Fibroblast of the aortic adventitia (primary cell): ENCODE measurements at places on chromosomes 1 and 21. TPM values are rescaled to one million over a fixed set of nuclear protein-coding genes. Genes with fewer than 3 reads are reported as not detected.

DNA sequence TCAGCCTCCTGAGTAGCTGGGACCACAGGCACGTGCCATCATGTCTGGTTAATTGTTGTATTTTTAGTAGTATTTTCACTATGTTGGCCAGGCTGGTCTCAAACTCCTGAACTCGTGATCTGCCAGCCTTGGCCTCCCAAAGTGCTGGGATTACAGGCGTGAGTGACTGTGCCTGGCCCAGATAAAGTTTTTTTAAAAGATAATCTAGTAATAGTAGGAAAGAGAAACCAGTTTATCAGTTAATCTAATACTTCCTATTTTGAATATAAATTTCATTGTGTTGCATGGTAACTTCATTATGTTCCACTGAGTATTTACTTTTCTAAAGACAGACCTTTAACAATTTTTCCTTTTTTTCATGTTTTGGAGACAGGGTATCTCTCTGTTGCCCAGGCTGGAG lies 10.0 kb downstream of the RABGAP1L start:
- no peak for DNase-seq

DNA sequence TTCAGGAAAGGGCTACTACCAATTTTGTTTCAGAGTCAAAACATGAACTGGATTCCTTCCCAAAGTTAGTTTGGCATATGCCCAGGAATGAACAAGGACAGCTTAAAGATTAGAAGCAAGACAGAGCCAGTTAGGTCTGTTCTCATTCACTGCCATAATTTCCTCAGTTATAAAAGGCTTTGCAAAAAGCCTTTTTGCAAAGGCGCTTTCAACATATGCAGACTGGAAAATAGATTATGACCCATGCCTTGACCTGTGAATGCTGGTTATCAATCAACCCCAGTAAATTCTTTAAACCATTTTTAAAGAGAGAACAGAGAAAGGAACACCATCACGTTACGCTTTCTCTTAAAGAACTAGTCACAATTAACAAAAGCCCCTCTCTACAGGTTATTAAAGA lies 1.7 kb upstream of the FRRS1 start:
- DNase-seq = peak; percentile 69

GRCh38 chr1:227390525-227390924 lies 72.2 kb upstream of the CDC42BPA start:
- peak; percentile 28 for DNase-seq

DNA sequence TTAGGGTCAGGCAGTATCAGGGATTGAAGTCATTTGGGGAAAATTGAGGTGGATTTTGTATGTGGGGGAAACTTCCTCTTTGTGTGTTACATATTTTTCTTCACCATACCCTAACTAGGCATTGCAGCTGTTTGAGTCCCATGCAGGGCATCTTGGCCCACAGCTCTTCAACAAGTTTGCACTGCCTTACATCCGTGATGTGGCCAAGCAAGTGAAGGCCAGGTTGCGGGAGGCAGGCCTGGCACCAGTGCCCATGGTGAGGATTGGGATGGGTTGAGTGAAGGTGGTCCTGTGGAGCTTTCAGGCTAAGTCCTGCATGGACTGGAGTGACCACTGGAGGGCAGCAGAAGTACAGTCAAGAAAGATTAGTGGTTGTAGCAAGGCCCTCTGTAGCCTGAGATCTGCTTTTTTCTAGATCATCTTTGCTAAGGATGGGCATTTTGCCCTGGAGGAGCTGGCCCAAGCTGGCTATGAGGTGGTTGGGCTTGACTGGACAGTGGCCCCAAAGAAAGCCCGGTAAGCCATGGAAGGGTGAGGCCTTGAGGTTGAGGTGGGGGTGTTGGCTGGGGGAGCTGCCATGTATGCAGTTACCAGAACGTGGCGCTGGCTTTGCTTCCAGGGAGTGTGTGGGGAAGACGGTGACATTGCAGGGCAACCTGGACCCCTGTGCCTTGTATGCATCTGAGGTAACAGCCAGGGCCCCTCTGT lies 2.4 kb downstream of the UROD start:
- peak; percentile 94 for DNase-seq

DNA sequence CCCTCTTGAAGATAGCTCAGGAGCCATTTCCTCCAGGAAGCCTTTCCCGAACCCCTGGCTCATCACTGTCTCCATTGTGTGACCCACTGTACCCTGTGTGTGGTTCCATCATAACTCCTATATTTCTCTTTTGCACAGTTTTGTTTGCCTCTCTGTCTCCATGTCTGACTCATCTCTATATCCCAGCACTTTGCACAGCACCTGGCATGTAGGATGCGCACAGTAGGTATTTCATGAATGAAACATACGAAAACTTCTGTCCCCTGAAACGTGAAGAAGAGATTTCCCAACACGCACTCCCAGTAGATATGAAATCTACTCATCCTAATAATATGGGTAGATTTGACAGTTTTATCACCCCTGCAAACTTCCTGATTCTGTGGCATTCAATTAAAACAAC lies 275.2 kb downstream of the NFIA start:
- DNase-seq = no peak

DNA sequence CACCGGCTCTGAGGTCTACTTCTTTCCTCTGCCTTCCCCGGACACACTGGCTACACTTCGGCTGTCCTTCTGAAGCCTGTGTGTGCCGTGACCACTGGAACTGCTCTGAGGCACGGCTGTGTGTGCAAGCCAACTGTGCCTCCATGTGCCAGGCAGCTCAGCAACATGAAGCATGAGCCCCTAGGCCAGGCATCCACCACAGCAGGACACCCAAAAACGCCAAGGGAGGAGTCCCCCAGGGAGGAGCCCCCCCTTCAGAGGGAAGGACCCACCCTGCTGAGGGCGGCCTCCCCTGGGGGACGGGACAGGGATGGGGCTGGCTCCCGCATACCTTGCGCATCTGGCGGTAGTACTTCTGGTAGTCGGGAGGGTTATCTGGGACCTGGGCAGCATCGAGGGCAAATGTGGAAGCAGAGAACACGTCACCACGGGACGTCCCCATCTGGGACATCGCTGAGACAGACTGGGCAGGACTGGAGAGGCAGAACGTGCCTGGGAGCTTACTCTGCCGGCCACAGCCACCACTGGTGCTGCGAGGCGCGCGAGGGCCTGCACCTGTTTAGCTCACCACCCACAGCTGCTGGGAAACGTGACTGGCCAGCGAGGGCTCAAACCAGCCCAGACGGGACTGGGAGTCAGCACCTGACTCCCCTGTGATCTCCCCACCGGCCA lies 20.5 kb downstream of the LSS start:
- no peak for DNase-seq

DNA sequence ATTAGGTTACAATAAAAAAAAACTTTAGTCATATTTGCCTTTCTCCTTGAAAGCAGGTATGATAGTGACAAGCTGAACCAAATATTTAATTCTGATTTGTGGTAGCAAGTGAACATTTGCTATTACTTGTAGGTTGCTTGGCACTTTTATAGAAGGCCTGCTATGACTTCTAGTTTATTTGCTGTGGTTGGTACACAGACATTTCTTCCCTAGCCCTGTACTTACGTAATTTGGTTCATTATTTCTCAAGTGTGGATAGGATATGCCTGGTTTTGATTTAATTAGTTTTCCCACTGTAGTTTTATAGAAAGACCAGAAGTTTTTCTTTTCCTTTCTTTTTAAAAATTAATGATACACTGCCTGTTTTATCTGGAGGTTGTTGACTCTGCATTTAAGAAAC lies 55.9 kb downstream of the PPP2R5A start:
- no peak for DNase-seq

DNA sequence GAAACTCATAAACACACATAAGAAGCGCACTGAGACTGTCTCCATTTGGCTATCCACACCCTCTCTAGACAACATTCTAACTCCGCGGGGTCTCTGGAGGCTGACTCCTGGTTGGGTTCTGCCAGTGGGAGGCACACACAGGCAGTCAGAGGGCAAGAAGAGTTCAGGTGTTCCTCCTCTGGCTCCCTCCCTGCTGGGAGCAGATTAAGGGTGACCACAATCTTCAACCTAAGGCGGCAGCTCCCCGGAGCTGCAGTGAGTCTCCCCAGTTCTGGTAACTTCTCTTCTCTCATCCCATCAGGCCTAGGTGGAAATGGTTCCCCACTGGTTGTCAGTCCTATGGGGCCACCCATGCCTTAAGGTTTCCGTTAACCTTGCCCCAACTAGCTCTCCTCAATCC lies 7.4 kb upstream of the TENT5C start:
- DNase-seq = no peak

DNA sequence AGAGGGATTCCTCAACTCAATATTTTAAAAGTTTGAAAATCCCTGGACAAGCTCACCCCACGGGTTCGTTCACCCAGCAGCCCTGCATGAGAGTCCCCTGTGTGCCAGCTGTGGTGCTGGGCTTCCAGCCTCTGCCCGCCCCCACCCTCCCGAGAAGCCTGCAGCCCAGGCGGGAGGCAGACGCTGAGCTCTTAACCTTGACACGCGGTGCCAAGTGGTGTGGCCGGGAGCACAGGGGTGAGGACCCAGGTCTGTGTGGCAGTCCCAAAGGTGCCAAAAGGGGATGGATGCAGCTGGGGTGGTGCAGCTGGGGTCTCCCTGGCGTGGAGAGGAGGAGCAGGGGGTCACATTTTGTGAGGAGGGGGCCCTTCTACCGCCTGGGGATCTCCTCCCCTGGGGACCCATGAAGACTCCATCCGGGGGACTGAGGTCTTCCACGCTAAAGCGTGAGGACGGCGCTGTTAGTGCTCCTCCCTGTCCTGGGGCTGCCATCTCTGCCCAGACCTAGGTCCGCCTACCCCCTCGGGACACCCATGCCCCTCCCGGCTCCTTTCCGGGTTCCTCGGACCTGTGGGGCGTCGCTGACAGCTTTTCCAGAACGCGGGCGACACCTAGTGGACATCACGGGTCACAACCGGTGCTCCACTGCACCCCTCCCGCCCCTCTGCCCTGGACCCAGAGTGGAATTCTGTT lies 12.9 kb downstream of the PLA2G2F start:
- DNase-seq = peak; percentile 75

GRCh38 chr1:6023346-6023745 lies 22.3 kb upstream of the KCNAB2 start:
- no peak for DNase-seq

GRCh38 chr1:106249365-106249764 lies 807.1 kb upstream of the PRMT6 start:
- no peak for DNase-seq

GRCh38 chr1:31944205-31945089 lies 6.3 kb upstream of the PTP4A2 start:
- peak; percentile 95 for DNase-seq

DNA sequence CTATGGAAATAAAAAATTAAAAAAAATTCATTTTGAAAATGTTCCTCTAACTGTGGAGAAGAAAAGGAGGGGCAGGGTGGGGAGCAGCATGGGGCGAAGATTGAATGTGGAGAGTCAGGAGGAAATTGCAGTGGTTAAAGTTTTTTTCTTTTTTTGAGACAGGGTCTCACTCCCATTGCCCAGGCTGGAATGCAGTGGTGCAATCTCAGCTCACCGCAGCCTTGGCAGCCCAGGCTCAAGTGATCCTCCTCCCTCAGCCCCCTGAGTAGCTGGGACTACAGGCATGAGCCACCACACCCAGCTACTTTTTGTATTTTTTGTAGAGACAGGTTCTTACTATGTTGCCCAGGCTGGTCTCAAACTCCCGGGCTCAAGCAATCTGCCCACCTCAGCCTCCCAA lies 67.6 kb downstream of the ADSS2 start:
- peak; percentile 27 for DNase-seq

- no peak for DNase-seq
Measured at GRCh38 chr1:19405761-19406487, 79.4 kb downstream of the CAPZB start.

- DNase-seq = no peak
Measured at GRCh38 chr1:47210666-47211065, 20.8 kb upstream of the PDZK1IP1 start.

GRCh38 chr1:167115655-167116054 lies 21.8 kb downstream of the STYXL2 start:
- no peak for DNase-seq

DNA sequence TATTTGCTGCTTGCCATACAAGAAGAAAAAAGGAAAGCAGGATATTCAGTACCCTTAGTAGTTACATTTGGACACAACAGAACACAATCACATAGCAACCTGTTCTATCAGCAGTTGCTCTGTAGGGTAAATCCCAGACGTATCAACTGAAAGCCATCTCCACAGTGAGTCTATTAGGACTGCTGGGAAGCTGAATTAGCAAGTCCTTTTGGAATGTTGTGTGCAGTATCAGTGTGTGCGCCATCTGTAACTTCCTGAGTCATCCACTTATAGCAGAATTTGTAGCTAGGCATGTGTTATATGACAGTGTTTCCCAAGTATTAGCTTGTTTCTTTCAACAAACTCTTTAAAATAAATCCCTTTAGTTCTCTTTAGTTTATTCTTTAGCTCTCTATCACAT lies 21.3 kb downstream of the CCDC30 start:
- DNase-seq = peak; percentile 88

The MYBPHL gene
- not detected in 2 replicates for total RNA-seq

The HOOK1 gene
- total RNA-seq = under 0.01 TPM in 1 of 2 replicates, not detected in the other

The C1QA gene
- not detected in 2 replicates for total RNA-seq

The NBPF6 gene
- total RNA-seq = not detected in 2 replicates

The GBP6 gene
- total RNA-seq = not detected in 2 replicates

The KRTAP10-11 gene
- not detected in 2 replicates for total RNA-seq
